ENCODE measurements at places on chromosomes 5 and 9.
A peak's percentile ranks its signal among the peaks of the same experiment; 100 is the strongest.

GRCh38 chr9:72360324-72360723, 4.7 kb downstream of the ZFAND5 start:
- DNase-seq, result no peak

DNA sequence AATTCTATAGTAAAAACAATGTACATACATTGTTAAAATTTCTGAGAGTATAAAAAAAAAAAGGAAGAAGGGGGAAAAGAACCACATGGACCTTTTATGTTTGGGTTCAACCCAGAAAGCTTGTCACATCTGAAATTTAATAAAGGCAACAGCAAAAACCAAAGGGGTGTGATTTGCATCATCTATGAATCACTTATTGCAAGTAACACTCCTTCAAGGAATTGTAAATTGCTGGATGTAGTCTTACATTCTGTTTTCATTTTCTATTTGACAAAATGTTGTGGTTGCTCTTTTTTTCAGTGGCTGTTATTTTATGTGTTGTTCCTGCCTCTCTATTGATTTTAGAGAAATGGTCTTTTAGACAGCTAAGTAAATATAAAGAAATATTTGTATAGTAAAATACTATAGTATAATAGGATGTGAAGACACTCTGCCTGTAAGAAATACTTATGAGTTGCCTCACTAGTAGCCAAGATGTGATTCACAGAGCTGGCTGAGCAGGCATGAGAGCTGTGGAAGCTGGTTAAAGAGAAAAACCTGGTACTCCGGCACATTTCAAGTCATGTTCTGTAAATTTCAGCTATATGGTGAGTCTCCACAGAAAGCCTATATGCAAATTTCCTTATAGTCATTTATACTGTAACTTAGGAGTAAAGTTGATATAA, 131.1 kb upstream of the CNTLN start:
- DNase-seq, result no peak

GRCh38 chr5:165039748-165040147, 1534.3 kb downstream of the MAT2B start:
- no peak for DNase-seq

DNA sequence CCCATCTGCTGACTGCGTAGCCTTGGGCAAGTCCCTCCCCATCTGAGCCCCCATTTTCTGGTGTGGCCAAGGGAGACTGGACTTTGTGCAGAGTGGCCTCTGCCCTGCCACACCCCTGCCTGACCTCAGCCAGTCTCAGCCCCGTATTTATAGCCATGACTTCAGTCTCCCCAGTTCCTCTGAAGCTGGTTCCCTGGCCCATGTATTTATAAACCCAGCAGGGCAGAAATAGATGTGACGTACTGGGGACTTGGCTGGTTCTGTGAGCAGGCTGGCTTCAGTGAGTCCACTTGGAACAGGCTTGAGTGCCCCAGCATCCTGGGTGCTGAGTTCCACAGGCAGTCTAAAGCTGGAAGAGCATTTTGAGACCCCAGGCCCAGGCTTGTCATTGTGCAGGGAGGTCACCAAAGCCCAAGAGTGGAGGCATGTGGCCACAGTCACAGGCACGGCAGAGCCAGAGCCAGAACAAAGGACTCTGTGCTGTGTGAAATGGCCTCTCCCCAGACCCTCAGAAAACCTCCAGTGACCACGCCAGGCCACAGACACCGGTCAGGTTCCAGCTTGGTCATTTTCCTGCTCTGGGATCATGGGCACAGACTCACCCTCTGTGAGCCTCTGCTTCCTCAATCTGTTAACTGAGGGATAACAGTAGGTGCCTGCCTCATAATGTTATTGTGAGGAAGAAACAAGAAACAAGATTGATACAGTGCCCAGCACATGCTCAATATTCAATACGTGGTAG, 30.4 kb upstream of the SYNPO start:
- no peak for DNase-seq

DNA sequence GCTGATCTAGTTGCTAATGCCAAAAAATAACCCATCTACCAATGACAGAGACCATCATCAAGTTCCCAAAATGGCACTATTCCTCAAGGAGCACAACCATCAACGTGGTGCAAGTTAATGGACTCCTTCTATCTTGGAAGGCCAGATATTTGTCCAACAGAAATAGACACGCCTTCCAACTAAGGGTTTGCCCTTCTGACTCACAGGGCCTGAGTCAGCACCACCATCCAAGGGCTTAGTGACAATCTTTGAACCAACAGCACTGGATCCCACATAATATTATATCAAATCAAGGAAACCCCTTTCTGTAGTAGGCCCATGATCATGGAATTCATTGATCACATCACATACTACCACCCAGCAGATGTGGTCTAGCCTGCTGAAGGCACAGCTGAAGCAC, 84.3 kb downstream of the MED27 start:
- DNase-seq, result no peak

- no peak for DNase-seq
Observed at GRCh38 chr5:160357394-160357793, 13.0 kb downstream of the C1QTNF2 start.

DNA sequence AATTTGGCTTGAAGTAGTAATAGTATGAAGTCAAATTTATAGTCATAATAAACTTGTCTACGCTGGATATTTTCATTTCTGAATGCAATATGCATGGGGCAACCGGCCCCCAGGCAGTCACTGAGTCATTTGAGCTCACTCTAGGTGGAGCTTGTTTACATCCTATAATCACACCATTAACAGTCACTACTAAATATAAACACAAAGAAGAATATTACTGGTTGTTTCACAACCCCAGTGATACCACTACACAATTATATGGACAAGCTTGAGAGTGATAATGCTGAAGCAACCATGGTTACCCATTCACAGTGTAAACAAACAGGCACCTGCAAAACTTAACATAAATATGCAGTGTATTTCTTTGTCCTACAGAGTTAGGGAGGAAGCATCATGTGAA, 68.7 kb downstream of the MARCHF3 start:
- peak; percentile 71 for DNase-seq

GRCh38 chr5:110842948-110843347, 104.1 kb downstream of the SLC25A46 start:
- no peak for DNase-seq

- DNase-seq, result no peak
Observed at GRCh38 chr9:121296213-121297127, 28.5 kb downstream of the GSN start.

DNA sequence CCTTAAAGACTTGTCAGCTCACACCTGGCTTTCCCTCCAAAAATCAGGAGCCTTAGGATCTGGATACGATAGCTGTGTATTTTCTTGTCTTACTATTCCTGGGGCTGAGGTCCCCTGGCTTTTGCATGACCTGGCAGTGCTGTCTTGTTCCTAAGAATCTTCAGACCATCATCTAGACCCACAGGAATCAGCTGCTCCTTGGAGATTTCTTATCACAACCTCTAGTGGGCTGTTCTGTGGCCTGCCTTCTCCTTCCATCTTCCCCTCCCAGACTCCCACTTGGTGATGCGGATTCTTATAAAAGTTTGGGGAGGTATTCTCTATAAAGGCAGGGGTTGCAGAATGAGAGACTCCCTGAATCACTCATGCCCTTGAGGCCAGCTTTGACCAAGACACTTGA, 21.4 kb downstream of the LCP2 start:
- no peak for DNase-seq

DNA sequence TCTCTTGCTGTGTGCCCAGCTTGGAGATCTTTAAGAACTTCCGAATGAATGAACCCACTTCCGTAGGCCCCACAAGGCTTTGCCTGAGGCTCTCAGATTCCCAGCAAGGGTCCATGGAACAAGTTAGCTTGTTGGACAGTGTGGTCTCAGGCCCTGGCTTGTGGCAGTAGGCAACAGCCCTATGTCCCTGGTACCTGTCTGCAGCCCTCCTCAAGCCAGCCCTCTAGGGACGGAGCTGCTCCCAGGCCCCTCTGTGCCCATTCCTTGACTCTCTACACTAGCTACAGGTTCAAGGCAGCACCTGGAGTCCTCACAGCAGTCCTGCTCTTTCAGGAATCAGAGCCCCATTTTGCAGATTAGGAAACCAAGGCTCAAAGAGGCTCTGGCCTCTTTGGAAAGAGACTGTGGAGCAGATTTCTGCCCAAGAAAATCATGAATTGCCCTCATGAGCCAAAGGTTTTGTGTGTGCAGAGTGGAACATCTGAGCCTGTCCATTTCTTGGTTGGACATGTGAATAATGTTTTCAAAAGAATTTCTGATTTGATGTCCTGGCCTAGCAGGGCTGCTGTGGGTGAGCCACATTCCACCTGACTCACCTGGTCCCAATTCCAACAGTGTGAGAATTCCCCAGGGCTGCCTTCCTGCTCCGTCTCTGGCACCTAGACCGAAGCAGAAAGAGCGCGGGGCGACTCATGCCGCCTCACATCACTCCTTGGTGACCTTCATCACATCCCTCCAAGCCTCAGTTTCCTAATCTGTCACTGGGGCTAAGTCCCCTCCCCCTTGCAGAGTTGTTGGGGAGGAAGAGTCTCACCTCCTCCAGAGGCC, 131.7 kb downstream of the BARX1 start:
- DNase-seq, result no peak

GRCh38 chr9:135608294-135608998, 30.9 kb downstream of the GLT6D1 start:
- DNase-seq, result no peak

- DNase-seq, result no peak
Observed at GRCh38 chr9:19420877-19421276, 12.1 kb downstream of the ACER2 start.

DNA sequence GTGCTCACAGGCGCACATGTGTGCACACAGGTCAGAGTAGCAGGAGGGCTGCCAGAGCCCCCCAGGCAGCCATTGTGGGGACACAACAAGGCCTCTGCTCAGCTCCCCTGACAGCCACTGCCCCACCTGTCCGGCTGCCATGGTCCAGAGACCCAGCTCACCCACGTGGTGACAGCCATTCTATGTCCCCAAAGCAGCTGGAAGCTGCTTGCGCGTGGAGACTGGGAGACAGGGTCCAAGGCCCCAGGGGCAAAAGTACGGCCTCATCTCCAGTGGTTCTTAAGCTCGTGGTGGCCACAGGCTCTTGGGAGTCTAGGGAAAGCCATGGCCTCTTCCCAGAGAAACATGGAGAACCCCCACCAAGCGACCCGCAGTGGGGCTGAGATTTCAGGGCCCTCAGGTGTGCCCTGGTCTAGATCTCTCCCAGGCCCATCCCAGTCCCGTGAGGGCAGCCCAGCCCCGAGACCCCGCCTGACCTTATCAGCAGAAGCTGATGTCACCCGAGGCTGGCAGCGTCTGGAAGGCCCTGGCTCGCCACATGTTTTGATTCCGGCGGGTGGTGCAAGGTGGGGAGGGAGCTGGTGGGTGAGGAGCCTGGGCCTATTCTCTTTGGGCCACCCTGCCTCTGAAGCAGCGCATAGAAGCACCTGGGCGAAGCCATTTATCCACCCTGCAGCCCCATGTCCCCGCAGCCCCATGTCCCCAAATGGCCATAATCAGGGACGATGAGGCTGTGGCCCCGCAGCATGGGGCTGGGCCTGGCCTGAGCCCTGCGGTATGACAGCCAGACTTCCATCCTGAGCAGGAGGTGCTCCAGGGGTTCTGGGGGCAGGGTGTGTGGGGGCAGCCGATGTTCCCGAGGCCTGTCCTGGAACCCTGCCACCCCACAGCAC, 31.7 kb downstream of the GLT6D1 start:
- no peak for DNase-seq

GRCh38 chr5:126656401-126657007, 55.8 kb downstream of the PHAX start:
- peak; percentile 29 for DNase-seq

DNA sequence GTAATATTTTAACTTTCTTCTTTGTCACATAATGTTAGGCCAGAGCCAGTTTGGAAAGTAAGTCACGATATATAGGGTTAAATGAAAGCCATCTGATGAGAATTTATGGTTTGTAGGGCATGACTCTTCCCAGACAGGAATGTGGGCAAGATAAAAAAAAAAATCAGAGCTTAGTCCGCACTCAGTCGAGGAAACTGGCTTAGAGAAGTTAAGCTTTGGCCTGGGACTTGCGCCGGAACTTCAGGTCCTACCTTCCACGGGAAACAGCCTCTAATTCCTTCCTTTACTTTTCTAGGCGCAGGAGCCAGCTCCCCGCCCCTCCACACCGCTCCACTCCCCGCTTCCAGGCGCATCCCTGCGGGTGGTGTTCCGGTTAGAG, 475 bp downstream of the DDX31 start:
- DNase-seq, result no peak

GRCh38 chr5:7822449-7822848, 28.5 kb downstream of the CFAP90 start:
- DNase-seq, result no peak

DNA sequence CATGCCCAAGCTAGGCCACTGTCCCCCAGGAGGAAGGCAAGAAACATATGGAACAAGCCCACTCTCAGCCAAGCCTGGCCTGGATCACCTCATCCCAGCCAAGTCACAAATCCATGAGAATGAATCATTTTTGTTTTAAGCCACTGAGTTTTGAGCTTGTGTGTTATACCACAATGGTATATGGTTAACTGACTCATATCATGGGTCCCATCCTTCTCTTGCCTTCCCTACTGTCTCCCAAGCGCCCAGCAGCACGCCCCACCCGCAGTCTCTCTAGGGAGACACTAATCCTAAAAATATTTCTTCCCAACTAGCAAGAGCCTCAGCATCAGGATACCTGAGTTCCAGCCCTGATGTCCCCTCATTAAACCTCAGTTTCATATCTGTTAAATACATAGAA, 248.1 kb downstream of the CDK5RAP2 start:
- DNase-seq, result no peak

DNA sequence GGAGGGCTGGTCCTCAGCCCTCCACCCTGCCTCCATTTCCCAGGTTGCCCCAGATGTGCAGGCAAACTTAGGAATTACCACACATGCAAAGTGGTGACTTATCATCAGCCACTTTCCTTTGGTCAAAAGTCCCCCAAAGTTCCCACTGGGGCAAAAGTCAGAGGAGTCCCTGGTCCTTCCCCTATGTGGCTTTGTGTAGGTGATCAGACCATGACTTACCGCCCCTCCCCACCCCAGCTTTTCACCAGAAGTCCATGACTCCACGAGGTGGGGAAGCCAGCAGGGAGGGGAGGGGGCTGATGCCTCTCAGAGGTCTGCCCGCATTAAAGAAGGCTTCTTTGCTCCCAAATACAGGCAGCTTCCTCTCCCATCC, 5.8 kb downstream of the TRAF1 start:
- DNase-seq, result no peak

GRCh38 chr9:6272229-6272598, 56.0 kb upstream of the TPD52L3 start:
- no peak for DNase-seq

DNA sequence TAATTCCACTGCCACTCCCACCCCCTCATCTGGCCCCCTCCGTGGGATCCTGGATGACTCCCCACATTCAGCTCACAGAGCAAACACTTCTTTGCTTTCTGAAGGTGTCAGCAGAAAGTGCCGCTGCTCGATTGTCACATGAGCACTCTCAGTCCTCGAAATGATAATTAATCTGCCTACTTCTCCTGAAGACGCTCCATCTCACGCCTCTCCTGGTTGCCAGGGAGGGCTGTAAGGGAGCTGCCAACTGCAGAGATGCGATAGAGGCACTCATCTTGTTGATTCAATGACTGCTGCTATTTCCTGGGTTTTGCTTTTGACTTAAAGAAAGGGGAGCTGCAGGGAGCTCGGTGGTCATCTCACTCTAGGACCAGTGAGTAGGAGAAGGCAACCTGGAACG, 206.5 kb downstream of the DAB2IP start:
- DNase-seq, result peak; percentile 76

GRCh38 chr5:102901424-102902134, 146.5 kb downstream of the PAM start:
- DNase-seq, result no peak

Measured in NCI-H1105 treated with DMSO at 0.1 percent for 48 hours (cell line).